ENCODE measurements at places on chromosomes 12 and 14. TPM values are rescaled to one million over a fixed set of nuclear protein-coding genes. Genes with fewer than 3 reads are reported as not detected.

GRCh38 chr12:109310247-109311125 lies 1.4 kb upstream of the FOXN4 start:
- no peak for DNase-seq

Gene SDS
- 0.76 TPM for total RNA-seq

DNA sequence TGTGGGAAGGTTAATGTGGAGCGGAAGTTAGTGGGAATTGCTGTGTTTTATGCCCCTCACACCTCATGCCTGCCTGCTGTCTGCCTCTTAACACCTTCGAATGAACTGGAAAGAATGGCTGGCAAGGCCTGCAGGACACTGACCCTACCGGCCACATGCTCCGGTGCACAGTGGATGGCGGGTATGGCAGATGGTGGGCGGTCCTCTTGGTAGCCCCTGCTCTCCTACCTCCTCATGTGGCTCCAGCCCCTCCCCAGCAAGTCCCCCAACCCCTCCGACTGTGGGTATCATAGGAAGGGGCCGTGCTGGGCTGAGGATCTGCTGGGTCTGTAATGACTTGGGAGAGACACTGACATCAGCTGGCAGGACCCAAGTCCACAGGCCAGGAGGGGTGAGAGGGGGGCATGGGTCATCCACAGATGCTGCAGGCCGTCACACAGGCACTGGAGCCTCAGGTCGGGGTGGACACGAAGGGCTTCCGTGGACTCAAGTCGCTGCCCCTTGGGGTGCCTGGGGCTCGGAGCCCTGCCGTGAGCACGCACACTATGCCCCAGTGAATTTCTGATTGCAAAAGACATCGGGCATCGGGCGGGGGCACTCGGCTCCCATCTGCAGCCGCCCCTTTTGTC lies 77.4 kb downstream of the KIF26A start:
- DNase-seq, result no peak

- no peak for DNase-seq
Observed at GRCh38 chr14:21039585-21040369, 2.4 kb upstream of the RNASE7 start.

Gene SRRM4
- total RNA-seq, result not detected

GRCh38 chr14:98743536-98743935 lies 528.5 kb downstream of the BCL11B start:
- no peak for DNase-seq
